ENCODE measurements at places on chromosomes 5 and 9. TPM values are rescaled to one million over a fixed set of nuclear protein-coding genes. Genes with fewer than 3 reads are reported as not detected.

Gene FGD3
- 0.67 TPM for total RNA-seq

Gene GRXCR2
- not detected for total RNA-seq

Gene SMIM32
- total RNA-seq: not detected

Gene FOXD4
- 0.67 TPM for total RNA-seq

Gene TMOD1
- not detected for total RNA-seq

Gene NMUR2
- total RNA-seq: not detected

Gene NMRK1
- total RNA-seq: 13.7 TPM

Gene HAVCR2
- total RNA-seq: not detected

Gene PCDHA4
- 0.29 TPM for total RNA-seq

Gene PCDHB11
- total RNA-seq: 0.16 TPM

Gene TAF11L5
- total RNA-seq: not detected

Gene CRB2
- 0.17 TPM for total RNA-seq

Gene TBC1D2
- 98.2 TPM for total RNA-seq

Gene FGF1
- 22.5 TPM for total RNA-seq

Gene CD180
- total RNA-seq: 0.17 TPM

Measured in mammary epithelial cell (primary cell).